Dermis microvascular lymphatic vessel endothelial cell (primary cell): ENCODE measurements at places on chromosomes 13 and 19. TPM values are rescaled to one million over a fixed set of nuclear protein-coding genes. Genes with fewer than 3 reads are reported as not detected.

Gene PTH2
- not detected in 2 replicates for total RNA-seq

DNA sequence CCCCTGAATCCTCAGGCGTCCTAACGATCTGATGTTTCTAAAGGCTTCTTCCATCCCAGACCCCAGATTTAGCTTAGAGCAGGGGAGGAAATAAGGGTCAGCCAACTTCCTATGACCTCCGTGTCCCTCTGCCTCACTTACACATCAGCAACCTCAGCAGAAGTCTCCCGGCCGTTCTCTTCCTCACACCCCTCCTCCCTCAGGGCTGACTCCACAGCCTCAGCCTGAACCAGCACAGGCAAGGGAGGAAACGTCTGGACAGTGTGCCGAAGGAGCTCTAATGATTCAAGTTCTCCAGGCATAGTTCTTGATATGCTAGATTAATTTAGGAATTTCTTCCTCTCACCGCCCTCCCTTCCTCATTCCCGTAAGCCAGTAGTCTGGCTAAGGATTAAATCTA is 121.4 kb downstream of the NUFIP1 start:
- DNase-seq, result peak; percentile 23

DNA sequence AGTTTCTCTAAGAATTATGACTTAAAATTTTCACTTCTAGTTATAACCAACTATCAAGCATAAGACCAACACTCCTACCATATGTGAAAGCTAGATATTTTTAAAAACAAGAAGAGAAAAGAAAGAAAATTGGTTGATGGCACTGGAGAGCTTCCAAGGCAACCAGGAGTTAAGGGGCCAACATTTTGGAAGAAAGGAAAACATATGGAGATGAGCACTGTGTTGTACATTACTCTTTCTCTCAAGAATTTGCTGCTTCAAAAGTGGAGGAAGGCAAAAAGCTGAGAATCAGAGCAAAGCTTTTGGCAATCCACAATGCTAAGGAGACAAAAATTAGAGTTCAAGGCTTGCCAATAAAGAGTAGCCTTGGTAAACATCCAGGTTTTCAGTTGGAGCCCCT is 446.2 kb downstream of the ITGBL1 start:
- no peak for DNase-seq

GRCh38 chr13:41317243-41317642 is 6.2 kb downstream of the NAA16 start:
- DNase-seq, result no peak

Gene CCDC70
- not detected in 2 replicates for total RNA-seq

GRCh38 chr13:102042746-102043145 is 359.1 kb downstream of the FGF14 start:
- DNase-seq, result no peak

GRCh38 chr13:111527614-111528229 is 207.3 kb downstream of the TEX29 start:
- DNase-seq, result no peak

- DNase-seq, result no peak
Measured at GRCh38 chr13:22828081-22828480, 352.7 kb upstream of the SGCG start.

Gene MRPL34
- 42.1 and 46.1 TPM in 2 replicates for total RNA-seq

DNA sequence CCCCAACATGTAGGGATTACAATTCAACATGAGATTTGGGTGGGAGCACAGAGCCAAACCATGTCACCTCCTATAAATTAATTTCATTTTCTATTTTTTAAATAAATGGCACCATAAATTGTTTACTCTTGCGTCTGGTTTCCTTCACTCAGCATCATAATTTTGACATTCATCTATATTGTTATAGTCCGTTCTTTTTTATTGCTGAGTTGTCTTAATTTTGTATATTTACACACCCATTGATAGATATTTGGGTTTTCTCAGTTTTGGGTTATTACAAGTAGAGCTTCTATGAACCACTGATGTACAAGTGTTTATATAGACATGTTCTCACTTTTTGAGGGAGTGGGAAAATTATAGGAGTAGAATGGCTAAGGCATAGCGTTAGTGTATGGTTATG is 445.4 kb downstream of the MYO16 start:
- no peak for DNase-seq
